Suppressor macrophage treated with lipopolysaccharide for 4 hours (primary cell): ENCODE measurements at places on chromosomes 7 and 10.

DNA sequence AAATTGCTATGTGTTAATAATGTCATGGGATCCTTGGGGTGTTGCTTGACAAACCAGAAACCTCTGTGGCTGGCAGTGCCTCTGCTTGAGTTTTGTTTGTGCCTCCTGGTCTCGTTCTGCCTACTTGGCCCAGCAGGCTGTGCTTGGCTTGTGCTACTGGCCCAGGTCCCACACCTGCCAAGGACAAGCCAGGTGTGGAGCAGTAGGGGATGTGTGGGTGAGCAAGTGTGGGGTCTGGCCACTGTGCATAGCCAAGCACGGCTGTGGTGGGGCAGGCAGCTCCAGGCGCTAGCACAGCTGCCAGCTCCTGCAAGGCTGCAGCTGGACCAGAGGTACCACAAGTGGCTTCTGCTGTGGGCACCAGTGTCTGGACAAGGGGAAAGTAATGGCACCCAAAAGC lies 149.6 kb upstream of the HGF start:
- no peak for DNase-seq

- DNase-seq: no peak
Observed at GRCh38 chr7:82629583-82629982, 186.0 kb upstream of the CACNA2D1 start.

GRCh38 chr10:127649642-127650041 lies 87.3 kb upstream of the FOXI2 start:
- peak; percentile 4 for DNase-seq

GRCh38 chr7:15464667-15465121 lies 97.1 kb downstream of the AGMO start:
- DNase-seq: no peak

DNA sequence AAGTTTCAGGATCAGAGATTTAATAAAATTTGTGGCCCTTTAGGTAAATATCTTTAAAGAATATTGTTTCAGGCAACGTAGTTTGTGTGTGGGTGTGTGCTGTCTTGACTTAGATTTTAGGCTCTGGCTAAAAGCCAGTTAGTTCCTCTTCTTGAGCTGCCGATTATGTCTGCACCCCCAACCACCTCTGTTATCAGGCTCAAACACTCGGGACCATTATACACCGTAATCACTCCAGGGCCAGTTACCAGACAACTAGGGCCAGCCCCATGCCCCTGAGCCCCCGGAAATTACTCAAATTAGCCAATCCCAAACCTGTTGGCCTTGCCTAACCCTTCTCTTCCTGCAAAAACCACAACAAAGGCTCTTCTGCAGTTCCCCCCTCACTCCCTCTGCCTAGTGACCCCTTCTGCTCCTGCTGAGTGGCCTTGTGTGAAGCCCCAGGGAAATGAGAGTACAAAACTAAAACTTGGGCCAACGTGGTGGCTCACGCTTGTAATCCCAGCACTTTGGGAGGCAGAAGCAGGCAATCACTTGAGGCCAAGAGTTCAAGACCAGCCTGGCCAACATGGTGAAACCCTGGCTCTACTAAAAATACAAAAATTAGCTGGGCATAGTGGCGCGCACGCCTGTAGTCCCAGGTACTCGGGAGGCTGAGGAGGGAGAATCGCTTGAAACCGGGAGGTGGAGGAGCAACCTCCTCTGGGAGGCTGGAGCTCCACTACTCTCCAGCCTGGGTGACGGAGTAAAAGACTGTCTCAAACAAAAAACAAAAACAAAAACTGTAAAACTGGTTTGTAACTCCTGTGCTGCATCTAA lies 9.2 kb upstream of the HNRNPF start:
- peak; percentile 64 for DNase-seq

- peak; percentile 55 for DNase-seq
Observed at GRCh38 chr10:34758447-34758996, 56.6 kb downstream of the PARD3 start.

- DNase-seq: no peak
Observed at GRCh38 chr10:12844811-12845483, 156.6 kb downstream of the CCDC3 start.

- DNase-seq: peak; percentile 29
Observed at GRCh38 chr10:75295868-75296441, 60.2 kb upstream of the COMTD1 start.

GRCh38 chr10:101018118-101018599 lies 12.8 kb downstream of the PDZD7 start:
- peak; percentile 72 for DNase-seq

- DNase-seq: no peak
Observed at GRCh38 chr10:120768227-120768626, 82.9 kb upstream of the WDR11 start.

GRCh38 chr10:47294057-47294456 lies 5.9 kb upstream of the GDF10 start:
- no peak for DNase-seq

- no peak for DNase-seq
Observed at GRCh38 chr7:12607134-12607533, 36.6 kb downstream of the SCIN start.

DNA sequence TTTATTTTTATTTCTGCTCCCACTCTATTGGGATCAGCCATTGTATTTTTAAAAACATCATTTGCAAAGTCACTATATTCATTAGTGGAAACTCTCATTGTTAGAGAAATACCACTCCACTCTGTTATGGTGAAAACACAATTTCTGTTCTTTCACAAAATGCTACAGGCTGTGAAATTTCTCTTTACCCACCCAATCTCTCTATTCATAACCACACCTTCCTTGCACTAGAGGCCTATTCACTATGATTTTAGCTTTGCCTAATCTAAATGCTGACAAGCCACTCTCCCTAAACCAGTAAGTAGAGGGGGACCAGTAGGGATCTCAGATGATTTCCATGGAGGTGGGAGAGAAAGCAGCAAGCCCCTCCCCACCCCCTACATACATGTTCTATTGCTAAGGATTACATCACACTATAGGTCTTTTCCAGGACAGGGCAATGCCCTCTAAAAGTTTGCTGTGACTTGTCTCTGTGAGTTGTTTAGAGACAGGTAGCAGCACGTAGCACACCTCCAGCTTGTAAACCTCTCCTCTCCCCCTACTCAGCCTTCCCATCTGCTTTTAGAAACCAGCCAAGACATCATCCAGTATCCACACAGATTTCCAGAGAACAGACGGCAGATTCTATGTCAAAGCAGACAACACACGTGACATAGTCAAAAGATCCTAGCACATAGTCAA lies 58.3 kb upstream of the PPP1R3C start:
- no peak for DNase-seq

DNA sequence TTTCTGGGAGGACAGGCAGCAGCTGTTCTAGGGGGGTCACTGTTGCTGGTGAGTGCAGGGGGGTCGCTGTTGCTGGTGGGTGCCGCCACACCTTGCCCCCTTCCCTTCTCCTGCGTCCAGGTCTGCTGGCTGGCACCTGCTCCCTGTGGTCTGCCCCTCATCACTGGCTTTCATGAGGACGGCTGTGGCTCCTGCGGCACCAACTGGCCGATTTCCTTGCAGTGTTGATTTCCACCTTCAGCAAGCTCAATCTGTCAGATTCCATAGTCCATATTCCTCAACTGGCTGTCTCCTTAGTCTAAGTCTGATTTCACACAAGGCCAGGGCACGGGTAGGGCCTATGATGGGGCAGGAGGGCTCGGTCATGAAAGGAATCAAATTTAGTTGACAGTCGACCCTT lies 23.4 kb upstream of the GRB10 start:
- no peak for DNase-seq

DNA sequence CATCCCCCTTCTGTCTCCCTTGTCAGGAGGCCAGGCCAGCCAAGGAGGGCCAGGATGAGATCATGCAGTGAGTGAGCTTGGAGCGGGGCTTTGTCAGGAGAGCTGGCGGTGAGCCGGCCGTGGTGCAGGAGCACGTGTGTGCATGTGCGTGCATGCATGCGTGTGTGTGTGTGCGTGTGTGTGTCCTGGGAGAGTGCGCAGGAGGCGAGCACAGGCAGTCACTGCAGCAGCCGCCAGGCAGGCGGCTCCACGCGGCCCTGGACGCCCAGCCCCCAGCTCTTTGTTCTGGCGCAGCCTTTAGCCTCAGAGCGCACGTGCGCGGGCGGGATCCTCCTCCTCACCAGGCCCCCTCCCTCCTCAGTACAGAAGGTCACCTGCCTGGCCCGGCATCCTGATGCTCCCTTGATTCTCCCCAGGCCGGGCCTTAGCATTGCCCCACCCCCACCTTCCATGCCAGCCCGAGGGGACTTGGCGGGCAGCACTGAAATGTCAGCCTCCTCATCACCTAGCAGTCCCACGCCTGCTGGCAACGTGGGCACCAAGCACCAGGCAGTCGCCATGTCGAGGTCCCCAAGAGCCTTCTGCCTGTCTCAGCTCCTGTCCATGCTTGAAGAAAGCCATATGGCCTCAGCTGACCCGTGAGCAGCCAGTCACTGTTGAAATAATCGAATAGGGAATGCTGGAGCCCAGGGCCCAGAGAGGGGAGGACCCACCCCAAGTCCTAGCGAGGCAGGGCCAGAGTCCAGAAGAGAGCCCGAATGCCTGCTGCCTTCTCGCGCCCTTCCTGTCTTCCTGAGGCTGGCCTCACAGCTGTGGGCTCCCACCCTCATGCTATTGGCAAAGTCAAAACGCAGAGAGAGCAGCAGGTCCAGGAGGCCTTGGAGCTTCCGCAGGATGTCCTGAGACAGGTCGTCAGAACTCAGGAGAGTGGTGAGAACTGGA lies 125.9 kb upstream of the PPIF start:
- no peak for DNase-seq

DNA sequence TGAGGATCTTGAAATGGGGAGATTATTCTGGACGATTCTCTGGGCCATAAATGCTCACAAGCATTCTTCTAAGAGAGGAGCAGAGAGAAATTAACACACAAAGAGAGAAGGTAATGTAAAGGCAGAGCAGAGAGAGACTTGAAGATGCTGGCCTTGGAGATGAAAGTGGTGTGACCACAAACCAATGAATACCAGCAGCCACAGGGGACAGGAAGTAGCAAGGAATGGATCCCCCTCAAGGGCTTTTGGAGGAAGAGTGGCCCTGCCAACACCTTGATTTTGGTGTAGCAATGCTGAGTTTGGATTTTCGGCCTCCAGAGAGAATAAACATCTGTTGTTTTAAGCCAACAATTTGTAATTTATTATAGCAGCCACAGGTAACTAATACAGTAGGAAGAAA lies 1155.6 kb downstream of the TYW1 start:
- no peak for DNase-seq

GRCh38 chr7:156845379-156846101 lies 47.4 kb downstream of the LMBR1 start:
- DNase-seq: no peak

GRCh38 chr7:151271699-151272355 lies 23.3 kb upstream of the SMARCD3 start:
- peak; percentile 94 for DNase-seq

GRCh38 chr7:93862651-93863050 lies 27.9 kb downstream of the TFPI2 start:
- no peak for DNase-seq

DNA sequence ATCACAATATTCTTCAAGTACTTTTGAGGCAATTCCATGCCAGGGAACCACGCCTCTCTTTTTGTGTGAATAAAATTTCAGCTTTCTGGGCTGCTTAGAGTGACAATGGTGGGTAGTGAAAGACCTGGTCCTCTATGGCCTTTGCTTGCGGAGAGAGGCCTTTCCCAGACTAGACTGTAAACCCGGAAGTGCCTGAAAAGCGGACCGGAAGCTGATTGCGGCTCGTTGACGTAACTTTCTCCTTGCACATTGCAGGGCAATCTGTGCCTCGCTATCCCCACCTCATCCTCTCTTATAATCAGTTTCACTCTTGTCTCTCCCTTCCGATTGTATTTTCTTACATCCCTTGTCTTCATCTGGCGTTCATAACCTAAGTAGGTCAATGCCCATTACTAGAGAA lies 310.4 kb downstream of the CAMK1D start:
- no peak for DNase-seq

- no peak for DNase-seq
Observed at GRCh38 chr7:27723085-27723484, 16.9 kb upstream of the TAX1BP1 start.

DNA sequence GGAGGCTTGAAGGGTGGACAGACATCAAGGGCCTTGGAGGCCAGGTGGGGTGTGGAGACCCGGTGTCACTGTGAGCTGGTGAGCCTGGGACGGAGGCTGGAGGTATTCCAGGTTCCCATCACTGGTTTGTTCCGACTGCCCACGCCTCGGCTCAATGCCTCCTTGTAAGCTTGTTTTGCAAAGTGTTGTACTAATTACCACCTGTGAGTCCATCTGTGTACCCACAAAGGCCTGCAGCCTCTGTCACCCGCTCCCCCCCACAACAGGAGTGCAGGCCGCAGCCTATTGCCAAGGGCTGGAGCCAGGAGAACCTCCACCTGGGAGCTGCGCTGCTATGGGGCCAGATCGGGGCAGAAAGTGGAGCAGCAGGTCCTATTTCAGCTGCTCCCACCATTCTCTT lies 521.8 kb upstream of the DPP6 start:
- no peak for DNase-seq
